ENCODE measurements at places on chromosomes 11 and 22.

DNA sequence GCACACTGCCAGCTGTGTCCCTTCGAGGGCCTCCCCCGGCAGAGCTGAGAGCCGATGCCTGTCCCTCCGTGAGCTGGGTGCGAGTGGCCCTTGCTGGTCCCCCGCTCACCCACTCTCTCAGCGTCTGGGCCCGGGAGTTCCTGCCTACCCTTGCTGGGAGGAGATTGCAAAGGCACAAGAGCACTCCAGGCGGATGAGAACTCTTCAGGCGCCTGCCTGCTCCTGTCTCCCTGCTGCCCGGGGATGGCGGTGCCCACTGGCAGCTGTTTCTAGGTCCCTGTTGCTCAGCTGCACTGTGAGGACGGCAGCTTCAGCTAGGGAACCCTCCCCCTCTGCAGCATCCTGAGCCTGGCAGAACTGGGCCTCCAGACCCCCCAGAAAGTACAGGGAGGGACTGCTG lies 61.1 kb downstream of the FLRT1 start:
- no peak for DNase-seq

DNA sequence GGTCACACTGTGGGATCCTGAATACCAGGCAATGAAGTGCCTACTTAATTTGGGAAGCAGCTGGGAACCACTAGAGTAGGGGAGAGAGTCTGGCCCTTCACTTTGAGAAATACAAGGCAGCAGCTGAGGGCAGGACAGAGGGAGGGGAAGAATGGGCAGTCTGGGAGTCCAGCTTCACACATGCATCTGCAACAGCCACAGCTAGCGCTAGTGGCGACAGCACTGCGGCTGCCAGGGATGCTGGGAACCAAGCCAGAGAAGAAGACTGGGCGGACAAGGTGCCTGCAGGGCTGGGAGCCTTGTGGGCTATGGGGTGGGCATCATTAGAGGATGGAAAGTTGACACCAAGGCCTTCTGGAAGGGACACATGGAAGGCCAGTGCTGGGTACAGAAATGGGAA lies 15.8 kb downstream of the SCUBE2 start:
- no peak for DNase-seq

GRCh38 chr22:23289851-23290724 lies 109.8 kb downstream of the BCR start:
- DNase-seq = peak; percentile 37

DNA sequence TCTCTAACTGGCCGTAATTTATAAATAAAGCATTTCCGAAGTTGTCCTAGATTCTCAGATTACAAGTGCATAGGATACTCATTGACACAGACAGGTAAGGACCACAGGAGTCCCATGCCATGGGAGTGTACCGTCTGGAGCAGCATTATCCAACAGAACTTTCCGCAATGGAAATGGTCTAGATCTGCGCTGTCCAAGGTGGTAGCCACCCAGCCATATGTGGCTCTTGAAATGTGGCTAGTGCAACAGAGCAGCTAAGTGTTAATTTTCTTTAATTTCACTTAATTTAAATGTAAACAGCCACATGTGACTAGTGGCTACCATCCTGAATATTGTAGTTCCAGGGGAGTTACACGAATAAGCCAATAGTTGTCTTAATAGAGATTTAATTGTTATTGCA lies 71.3 kb downstream of the GALNT18 start:
- no peak for DNase-seq

DNA sequence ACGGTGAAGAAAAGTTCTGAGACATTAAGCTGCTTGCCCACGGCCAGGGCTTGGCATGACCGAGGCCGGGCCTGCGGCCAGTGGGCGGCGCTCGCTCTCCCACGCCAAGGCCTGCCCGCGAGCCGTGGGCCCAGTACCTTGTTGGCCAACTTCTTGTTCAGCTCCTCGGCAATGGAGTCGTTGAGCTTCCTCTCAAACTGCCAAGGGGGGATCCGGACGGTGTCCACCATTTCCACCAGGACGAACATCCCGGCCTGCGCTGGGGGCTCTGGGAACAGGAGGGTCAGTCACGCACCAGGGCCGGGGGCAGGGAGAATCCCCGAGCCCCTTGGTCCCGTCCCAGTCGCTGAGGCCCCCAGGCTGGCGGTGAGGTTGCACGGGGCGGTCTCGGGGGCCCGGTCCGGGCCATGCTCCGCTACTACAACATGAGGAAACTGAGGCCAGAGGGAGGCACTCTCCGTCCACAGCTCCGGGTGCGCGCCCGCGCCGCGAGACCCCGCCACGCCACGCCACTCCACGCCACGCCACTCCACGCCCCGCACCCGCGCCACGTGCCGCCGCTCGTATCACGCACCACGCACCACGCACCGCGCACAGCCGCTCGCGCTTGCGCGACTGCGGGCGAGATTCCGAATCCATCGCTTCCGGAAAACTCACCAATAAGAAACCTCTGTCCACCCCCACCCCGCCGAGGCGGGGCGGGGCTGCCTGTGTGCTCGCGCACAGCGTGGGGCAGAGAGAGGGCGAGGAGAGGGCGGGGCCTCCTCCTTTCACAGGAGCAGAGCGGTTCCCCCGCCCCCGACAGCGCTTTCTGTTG lies at the start of gene POLR3H:
TSS of gene POLR3H (minus strand) at position 617 of the 817 bp plus-strand sequence. CDS start at position 248, 369 bp downstream.
- DNase-seq = peak; percentile 94

DNA sequence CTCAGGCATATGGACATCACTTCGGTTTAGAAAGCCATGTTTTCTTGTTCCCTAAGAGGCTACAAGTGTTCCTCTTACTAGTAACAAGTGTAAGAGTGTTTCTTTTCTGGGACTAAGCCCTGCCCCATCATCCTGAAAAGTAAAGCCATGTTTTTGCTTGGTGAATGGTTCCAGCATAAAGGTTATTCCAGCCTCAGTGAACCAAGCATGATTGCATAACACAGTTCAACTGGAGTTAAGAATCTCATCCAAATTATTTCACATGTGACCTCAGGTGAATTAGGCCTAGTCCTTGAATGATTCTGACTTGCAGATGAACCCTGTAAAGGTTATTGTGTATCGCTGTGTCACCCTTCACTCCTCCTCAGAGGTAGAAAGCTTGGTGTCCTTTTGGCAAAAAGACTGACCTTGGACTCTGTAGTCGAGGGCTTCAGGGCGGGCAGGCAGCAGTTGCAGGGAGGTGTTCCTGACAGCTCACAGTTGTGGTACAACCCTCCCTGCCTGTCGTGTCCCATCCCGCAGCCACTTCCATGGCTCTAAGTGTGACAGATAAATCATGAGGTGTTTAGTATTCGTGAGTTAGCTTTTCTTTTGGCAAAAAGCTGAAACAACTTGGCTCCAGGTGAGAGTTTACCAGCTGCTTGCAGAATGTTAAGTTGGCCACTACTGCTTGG lies 321.8 kb downstream of the CADM1 start:
- DNase-seq = no peak

- DNase-seq = no peak
Observed at GRCh38 chr11:39780131-39780530, 1679.3 kb downstream of the LRRC4C start.

GRCh38 chr11:64499261-64500004 lies 91.6 kb upstream of the SLC22A12 start:
- DNase-seq = no peak

DNA sequence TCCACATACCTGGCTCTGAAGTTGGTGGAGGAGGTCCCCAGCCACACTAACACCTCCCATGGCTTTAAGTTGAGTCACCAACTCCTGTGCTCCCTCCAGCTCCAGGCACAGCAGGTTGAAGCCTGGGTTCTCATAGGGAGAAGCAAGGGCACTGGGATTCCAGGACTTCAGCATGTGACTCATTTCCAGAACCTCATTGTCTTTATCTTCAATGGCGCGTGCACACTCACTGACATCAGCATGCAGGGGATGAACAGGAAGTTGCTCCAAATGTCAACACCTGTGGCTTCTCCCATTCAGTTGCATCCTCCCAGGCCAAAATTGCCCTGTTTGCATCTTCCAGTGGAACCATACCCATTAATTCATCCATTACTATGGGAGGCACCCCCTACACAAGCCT lies 5.8 kb upstream of the UBQLNL start:
- DNase-seq = no peak
